ENCODE measurements at places on chromosomes 3 and 15.
A peak's percentile ranks its signal among the peaks of the same experiment; 100 is the strongest.

GRCh38 chr3:36743826-36744225 lies 20.5 kb downstream of the DCLK3 start:
- no peak for DNase-seq

- no peak for DNase-seq
Measured at GRCh38 chr15:89396723-89397652, 62.4 kb upstream of the POLG start.

GRCh38 chr3:16849229-16849628 lies 35.5 kb upstream of the PLCL2 start:
- DNase-seq: no peak

- no peak for DNase-seq
Measured at GRCh38 chr15:39720621-39721611, 61.7 kb downstream of the FSIP1 start.

DNA sequence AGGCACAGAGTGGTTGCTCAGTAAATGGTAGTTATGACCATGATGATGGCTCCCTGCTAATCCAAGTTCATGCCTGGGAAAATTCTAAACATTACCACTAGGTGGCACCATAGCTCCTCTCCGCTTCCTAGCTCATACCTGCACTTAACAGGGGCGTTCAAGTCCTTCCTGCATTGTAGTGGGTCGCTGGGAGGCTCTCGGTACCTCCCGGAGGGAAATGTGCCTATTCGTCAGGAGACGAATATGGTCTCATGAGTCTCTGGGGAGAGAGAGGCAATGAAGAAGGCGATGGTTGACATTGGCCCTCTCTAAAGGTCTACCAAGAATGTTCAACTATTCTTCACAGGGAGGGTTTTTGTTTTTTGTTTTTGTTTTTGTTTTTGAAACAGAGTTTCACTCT lies 10.9 kb downstream of the MESP1 start:
- DNase-seq: peak; percentile 56

DNA sequence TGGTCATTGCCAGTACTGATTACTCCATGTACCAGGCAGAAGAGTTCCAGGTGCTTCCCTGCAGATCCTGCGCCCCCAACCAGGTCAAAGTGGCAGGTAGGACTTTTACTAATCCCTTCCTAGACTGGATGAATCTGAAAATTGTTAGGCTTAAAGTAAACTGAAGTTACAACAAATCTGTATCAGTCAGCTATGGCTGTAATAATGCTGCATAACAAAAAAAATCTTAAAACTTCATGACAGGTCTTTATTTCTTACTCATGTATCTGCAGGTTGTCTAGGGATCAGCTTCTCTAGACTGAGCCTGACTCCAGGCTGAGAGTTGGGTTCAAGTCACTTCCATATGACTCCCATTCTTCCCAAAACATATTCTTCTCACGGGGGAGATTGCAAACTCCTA lies 93.7 kb downstream of the MESD start:
- DNase-seq: no peak

DNA sequence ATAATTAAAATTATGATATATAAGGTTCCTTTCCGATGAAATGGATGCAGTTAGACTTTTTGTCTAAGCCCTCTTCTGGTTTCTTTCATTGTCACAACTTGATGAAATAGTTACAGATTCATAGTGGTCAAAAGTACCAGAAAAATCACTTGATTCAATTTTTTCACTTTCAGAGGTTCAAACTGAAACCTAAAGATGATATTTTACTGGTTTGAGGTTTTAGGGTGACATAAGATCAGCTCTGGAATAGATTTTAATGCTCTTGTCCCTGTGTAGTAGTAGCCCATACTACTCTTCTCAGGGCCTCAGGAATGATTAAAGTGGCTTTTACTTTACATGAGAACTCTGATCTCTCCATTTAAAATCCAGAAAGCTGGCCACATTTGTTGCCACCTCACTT lies 479.1 kb upstream of the ZNF717 start:
- DNase-seq: no peak

DNA sequence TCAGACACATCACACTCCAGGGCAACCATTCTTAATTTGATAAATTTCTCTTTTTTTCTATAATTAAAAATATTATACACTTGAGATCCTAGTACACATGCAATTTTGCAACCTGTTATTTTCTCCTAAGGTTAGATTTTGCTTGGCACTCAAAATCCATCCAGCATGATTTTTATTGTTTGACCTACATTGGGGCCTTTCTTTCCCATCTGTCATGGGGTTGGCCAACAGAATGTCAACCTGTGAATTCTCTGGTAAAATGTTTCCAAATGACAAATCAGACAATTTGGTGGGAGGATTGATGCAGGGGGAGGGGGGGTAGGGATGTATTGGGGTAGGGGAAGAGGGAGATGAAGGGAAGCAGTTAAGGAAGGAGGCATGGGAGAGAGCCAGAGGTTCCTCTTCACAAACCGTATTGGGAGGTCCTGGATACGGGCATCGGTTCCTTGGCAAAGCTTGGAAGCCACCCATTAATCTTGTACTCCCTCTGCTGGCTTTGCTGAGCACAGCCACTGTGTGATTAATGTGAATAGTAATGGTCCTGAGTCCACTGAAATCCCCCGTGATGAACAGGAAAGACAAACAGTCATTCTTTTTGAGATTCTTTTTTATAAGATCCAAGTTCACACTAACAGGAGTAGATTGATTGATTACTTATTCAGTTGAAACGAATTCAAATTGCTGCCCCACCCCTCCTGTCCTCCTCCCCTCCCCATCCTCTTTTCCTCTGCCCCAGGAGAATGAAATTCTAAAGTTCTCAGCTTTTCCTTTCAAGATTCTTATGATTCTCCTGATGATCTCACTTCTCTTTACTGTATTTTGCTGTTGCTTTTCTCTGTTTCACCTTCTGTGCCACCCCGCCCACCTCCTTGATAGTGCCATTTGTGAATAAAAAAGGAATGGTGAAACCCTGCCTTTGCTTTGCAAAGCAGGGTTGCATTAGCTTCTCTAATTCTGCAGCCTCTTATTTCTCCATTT lies 82.2 kb upstream of the SLC25A26 start:
- DNase-seq: no peak

DNA sequence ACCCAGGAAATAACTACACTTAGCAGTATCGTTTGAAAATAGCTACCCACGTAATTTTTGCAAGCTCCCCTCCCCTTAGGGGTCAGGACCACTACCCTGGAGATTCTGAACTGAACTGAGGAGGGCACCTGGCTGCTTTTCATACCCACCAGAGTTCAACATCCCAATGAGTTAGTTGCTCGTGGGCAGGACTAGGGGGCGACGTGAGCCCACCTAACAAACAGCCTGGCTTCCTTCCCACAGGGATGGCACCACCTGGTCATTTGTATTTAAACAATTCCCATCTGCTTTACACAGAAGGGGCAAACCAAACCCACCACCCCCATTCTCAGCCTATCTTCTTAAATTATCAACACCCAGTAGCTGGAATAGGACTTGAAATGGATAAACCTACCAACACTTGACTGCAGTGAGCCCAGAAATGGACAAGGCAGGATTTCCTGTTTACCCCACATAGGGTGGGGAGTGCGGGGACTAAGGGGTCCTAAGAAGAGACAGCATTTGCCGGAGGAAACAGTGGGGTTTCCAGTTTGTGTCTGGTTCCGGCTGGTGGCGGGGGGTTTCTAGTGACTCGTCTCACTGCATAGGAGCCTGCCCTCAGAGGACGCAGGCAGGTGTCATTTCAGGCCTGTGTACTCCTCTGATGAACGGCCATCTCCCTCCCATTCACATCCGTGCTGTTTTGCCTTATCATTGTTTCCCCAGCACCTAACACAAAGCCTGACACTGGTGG lies 11.6 kb upstream of the VGLL4 start:
- DNase-seq: no peak

GRCh38 chr15:63514531-63514943 lies 10.1 kb downstream of the USP3 start:
- DNase-seq: no peak

GRCh38 chr15:68699881-68700454 lies 120.7 kb downstream of the ANP32A start:
- DNase-seq: no peak

DNA sequence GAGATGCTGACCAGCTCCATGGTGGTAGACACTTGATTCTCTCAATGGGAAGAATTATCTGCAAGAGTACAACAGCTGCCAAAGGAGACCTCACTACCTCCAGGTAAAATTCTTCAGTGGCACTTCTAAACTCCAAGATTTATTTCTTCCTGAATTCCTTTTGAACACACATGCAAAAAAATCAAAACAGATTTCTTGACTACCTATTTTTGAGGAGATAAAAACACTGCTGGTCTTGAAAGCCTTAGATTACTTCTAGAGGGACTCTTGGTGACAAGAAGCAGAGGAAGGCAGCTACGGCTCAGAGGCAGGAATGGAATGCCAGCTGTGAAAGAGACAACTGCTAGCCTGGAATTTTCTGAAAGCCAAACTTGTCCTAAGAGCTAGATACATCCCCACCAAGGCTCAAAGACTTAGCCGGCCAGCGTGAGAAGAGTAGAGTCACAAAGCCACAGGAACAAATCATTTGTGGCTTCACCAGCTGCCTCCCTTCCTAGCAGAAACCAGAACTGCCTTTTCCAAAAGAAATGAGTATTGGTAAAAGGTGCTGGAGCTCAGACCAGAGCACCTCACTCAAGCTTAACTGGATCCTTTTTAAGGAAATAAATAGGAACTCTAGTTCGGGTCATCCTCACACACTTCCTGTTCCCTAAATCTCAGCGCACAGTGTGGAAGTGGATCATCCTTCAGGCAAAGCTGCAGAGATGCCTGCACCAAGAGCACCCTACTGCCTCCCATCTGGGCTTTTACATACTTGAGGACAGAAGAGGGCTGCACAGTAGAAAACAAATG lies 32.6 kb downstream of the CLK3 start:
- DNase-seq: no peak

DNA sequence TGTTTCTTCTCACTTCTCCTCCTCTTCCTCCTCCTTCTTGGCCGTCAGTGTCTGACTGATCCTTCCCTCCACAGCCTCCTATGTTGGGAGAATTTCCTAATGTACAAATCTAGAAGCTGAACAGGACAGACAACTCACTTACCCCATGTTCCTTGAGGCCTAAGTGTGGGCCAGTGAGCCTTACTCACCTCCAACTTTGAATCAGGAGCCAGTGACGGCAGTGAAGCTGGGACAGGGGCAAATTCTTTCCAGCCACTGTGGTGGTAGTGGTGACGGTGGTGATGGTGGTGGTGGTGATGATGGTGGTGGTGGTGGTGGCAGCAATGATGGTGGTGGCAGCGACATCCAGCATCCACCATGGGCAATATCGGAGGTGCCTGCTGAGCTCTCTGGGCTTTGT lies 166.3 kb downstream of the FAM43A start:
- DNase-seq: no peak

DNA sequence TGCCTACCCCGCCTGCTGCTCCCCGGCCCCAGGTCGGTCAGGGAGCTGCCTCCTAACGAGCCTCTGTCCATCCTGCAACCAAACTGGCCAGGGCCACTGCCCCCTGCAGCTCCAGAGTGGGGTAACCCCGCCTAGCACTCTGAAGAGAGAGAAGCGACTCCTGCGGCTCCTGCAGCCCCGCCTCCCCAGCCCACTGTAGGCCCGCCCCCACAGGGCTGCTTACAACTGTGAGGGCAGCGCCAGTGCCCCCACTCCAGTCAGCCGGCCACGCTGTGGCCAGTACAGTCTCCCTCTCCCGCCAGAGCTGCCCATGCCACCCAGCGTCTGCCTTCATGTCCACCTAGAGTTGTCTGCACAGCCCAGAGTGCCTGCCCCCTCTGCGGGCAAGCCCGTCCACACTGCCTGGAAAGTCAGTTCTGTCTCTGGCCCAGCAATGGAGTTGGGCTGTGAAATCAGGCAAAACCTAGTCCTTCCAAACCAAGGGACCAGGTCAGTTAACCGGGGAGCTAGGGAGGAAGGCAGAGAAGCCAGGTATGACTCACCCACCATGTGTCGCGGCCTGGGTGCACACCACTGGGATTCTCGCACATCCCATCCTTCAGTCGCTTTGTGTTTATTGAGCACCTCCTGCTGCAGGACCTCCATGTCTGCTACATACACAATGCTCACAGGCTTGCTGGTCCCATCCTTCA lies 2.4 kb downstream of the UCN2 start:
- DNase-seq: no peak

DNA sequence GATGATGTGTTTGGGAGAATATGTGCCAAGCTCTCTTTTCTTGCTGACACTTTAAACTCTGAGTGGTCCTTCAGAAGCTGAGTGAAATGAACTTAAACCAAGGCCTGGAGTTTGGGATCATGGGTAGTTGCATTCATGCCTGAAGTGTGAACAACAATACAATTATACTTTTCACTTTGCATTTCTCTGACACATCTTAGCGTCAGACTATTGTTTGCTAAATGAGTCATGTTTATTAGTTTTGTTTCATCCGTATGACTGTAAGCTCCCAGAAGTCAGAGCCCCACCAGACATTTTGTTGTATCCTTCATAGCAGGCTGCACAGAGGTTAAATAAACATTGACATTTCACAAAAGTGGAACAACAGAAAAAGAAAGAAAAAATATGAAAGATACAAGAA lies 542.6 kb downstream of the TUSC7 start:
- DNase-seq: peak; percentile 13

- DNase-seq: no peak
Measured at GRCh38 chr3:139935016-139935865, at the start of gene CLSTN2. CLSTN2 (plus strand) TSS chr3:139935185.

GRCh38 chr3:46423588-46423987 lies 16.5 kb downstream of the CCRL2 start:
- no peak for DNase-seq

GRCh38 chr15:41971089-41971894 lies 1.1 kb downstream of the EHD4 start:
- no peak for DNase-seq

- DNase-seq: no peak
Measured at GRCh38 chr3:138948371-138949001, 1.5 kb downstream of the FOXL2NB start.

DNA sequence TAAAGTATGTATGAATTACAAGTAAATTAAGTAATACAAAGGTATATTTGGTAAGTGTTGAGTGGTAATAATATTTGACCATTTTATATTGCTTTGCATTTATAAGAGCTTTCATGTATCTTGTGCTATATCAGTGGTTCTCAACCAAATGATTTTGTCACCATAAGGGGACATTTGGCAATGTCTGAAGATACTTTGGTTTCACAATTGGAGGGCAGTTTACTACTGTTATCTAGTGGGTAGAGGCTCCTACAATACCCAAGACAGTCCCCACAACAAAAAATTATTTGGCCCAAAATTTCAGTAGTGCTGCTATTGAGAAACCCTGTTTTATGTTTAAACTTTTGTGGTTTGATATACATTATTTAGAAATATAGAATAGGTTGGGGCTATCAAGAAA lies 14.6 kb downstream of the TRPC1 start:
- DNase-seq: no peak

- no peak for DNase-seq
Measured at GRCh38 chr3:66406163-66406562, 94.7 kb downstream of the LRIG1 start.

GRCh38 chr15:66785637-66786036 lies 83.6 kb downstream of the SMAD6 start:
- no peak for DNase-seq

Measured in smooth muscle cell of the brain vasculature (primary cell).